ENCODE measurements at places on chromosomes 12 and 14.
A peak's percentile ranks its signal among the peaks of the same experiment; 100 is the strongest.

- no peak for DNase-seq
Observed at GRCh38 chr12:112103758-112104503, 4.7 kb downstream of the NAA25 start.

- DNase-seq: no peak
Observed at GRCh38 chr14:23125933-23126524, 7.0 kb upstream of the CEBPE start.

DNA sequence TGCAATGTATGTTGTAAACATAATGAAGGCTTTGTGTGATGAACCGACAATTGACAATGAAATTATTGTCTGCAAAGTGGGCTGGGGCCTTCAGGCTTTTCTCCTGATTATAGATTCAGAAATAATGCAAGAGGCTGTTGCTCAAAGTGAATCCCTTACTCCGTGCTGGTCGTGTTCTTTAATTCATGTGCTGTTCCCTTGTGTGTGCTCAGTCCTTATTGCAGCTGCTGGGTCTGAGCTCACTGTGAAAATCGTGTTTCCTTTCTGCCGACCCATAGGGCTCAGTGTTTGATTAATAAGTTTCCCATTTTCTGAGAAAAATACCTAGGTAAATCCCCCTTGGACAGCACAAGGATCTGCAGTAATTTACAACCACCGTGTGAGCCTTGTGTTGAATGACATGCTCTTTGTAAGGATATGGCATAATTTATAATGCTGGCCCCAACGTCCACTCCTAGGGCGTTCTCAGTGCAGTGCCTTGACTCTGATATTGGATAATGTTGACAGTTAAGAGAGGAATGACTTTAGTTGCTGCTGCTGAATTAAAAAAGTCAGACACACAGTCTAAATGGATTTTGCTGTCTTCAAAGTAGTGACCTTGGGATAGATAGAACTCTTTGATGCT, 81.6 kb downstream of the RGS6 start:
- no peak for DNase-seq

DNA sequence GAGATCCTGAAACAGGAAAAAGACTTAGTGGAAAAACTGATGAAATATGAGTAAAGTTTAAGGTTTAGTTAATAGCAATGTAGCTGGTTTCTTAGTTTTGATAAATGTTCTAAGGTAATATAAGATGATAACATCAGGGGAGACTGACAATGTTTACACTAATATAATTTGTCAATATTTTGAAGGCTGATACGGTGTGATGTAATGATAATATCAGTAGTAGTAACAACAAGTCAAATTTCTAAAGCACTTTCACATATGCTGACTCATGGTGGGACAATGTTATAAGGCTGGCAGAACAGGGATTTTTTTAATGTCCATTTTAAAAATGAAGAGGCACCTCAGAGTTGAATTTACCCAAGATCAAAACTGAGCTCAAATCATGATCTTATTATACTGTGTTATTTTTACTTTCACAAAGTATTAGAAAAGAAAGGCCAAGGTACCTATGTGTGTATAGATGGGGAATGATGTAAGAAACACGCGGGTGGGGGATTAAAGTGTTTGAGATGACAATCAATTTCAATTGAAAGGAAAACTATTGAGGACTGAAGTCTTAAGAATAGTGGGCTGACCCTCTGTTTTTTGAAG, 2.4 kb upstream of the FLRT2 start:
- no peak for DNase-seq

GRCh38 chr12:124551268-124552144, 15.9 kb downstream of the NCOR2 start:
- DNase-seq: no peak

DNA sequence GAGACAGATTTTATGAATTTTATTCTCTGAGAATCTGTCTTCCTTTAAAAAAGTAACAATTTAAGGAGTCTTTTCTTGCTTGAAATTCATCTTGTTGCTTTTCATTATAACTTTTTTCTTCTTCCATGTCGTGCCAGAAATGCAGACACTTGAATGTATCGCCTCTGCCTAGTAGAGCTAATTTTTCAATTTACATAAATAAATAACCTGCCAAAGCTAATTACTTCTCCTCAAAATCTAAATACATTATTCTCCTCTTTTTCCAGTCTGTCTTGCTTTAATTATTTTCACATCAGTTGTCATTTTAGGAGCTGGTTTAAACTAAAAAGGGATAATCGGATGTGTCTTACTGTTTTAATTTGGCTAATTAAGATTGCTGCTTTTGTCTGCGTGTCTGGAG, 711.1 kb upstream of the SEL1L start:
- DNase-seq: no peak

- DNase-seq: no peak
Observed at GRCh38 chr14:105005329-105005928, 15.5 kb downstream of the CDCA4 start.

DNA sequence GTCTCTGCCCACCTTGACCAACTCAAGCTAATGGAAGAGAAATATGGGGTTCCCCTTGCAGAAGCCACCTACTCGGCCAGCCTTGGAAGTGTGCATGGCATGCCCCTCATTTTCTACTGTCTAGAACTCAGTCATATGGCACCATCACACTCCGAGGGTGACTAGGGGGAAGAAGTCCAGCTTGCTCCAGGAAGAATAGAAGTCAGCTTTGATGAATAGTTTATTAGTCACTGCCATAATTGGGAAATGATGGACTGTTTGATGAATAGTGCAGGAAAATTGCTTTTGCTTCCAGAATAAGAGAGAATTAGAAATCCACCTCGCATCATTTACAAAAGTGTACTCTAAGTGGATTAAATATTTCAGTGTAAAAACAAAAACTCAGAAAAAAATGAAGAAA, 1030.6 kb downstream of the VRK1 start:
- DNase-seq: no peak

- DNase-seq: no peak
Observed at GRCh38 chr14:65142914-65143625, 40.8 kb upstream of the MAX start.

DNA sequence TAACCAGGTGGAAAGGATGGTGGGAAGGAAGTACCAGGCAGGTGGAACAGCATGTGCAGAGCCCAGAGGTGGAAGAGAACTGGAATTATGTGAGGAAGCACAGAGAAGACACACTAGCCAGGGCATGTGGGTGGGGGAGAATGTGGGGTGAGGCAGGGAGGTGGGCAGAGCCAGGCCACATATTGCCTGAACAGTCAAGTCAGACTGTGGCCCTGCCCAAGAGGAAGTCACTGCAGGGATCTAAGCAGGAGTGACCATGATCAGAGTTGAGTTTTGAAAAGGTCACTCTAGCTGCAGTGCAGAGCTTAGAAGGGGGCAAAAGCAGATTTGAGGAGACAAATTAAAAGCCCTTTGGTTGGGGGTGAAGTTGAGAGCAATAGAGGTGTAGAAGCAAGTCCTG, 114.0 kb upstream of the SLC38A2 start:
- DNase-seq: no peak

GRCh38 chr12:31369712-31370521, 44.0 kb upstream of the SINHCAF start:
- DNase-seq: no peak

- no peak for DNase-seq
Observed at GRCh38 chr12:81181691-81182090, 103.8 kb downstream of the ACSS3 start.

DNA sequence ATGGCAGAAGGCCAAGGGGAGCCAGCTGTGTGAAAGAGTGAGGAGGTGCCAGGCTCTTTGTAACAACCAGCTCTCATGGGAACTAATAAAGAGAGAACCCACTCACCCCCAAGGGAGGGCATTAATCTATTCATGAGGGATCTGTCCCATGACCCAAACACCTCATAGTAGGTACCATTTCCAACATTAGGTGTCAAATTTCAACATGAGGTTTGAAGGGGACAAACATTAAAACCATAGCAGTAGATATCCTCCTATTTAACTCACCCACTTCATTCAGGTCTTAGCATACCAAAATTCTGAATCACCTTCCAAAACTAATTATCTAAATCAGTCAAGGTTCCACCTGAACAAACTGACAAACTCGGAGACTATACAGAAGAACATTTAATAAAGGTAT, 75.3 kb downstream of the PPFIA2 start:
- DNase-seq: no peak

- no peak for DNase-seq
Observed at GRCh38 chr12:57836442-57837375, 9.8 kb downstream of the CTDSP2 start.

DNA sequence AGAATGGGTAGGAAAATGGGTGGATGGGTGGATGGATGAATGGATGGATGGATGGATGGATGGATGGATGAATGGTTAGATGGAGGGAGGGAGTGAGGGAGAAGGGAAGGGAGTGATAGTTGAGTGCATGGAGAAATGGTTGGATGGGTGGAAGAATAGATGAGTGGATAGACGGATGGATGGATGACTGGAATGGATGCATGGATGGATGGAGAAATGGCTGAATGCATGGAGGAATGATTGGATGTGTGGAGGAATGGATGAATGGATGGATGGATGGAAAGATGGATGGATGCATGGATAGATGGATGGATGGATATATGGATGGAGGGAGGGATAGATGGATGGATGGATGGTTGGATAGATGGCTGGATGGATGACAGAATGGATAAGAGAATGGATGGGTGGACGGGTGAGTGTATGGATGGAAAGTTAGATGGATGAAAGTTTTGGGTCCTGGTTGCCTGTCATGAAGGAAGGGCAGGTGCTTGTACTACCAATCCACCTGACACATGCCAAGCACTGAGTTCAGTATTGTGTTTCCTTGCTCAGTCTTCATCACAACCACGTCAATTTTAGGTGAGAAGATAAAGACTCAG, 286.5 kb upstream of the RTL1 start:
- DNase-seq: no peak

DNA sequence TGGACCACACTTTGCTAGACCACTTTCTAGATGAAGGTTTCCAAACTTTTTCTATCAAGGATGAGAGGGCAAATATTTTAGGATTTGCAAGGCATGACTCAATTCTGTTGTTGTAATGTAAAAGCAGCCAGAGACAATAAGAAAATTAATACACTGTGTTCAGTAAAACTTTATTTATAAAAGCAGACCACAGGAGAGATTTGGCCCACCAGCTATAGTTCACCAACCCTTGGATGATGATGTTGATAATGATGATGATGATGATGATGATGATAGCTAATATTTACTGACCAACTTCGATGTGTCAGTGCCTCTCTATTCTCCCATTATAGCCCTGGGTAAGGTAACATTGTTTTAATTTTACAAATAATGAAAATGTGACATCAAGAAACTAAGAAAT, 156.5 kb downstream of the BTG1 start:
- no peak for DNase-seq

GRCh38 chr14:38105106-38105702, 102.5 kb upstream of the SSTR1 start:
- no peak for DNase-seq

DNA sequence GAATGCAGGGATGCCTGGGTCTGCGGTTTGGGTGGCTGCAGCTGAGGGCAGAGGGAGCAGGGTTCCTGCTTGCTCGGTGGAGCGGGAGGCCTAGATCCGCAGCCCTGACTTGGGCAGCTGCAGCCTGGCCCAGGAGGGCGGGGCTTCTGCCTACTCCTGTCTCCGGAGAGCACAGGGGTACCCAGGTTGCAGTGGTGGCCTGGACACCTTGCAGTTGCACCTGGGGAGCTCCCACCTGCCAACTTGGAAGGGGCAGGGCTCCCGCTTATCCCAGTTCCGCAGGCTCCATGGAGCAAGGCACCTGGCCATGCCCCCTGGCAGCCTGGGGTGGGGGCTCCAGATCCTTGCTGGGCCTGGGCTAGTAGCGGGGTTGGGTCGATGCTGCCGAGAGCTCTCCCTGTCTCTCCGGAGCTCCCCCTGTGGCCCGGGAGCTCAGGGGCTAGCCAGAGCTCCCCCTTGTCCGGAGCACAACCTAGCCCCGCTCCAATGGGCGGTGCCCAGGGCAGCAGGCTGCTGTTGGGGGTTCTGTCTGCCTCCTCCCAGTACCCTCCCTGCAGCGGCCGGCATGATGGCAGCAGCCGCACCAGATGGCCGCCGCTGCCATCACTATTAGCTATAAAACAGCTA, 136.4 kb downstream of the PTPRR start:
- no peak for DNase-seq

GRCh38 chr12:41983856-41984255, 160.8 kb downstream of the GXYLT1 start:
- DNase-seq: no peak

DNA sequence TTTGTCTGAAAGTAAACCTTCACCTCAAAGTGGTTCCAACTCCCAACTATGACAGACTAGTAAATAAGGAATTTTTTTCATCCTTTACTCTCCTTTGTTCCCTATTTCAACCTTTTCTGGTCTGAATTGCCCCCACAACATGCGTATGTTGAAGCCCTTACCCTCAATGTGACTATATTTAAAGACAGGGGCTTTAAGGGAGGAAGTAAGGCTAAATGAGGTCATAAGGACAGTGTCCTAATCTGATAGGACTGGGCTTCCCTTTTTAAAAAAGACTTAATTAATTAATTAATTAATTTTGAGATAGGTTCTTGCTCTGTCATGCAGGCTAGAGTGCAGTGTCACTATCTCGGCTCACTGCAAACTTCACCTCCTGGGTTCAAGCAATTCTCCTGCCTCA, 86.3 kb downstream of the VCPKMT start:
- DNase-seq: no peak

DNA sequence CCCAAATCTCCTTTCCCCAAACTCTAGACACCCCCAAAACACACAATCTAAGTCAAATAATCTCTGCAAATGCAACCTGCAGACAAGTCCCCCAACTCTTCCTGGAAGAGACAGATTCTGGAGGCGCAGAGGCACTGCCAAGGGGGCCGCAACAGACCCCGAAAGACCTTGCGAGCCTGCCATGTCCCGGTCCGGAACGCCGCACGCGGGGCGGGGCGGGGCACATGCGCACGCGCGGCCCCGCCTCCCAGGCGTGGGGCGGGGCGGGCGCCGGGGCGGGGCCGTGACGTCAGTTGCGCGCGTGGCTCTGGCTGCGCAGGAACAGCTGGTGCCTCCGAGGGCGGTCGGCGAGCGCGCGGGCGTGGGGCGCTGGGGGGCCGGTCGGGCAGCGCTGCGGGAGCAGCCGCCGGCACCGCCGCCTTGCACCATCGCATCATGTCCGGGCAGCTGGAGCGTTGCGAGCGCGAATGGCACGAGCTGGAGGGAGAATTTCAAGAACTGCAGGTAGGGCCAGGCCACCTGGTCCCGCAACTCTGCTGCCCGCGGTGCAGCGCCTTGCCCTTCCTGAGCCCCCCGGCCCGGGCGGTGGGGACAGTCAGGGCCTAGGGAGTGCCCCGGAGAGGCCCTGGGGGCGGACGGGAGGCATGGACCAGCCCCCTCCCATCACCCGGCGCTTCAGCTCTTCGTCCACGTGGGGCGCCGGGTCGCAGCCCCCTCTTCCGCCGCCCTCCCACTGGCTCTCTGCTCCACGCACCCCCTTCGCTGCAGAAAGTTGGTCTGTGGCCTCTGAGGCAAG, at the start of gene TMEM120B:
Gene TMEM120B, plus strand, starts transcription at position 292 of the 796 bp plus-strand sequence. Its CDS starts 144 bp downstream, at position 436.
- DNase-seq: peak; percentile 80

- DNase-seq: no peak
Observed at GRCh38 chr12:4355156-4356040, 24.1 kb downstream of the FGF23 start.

DNA sequence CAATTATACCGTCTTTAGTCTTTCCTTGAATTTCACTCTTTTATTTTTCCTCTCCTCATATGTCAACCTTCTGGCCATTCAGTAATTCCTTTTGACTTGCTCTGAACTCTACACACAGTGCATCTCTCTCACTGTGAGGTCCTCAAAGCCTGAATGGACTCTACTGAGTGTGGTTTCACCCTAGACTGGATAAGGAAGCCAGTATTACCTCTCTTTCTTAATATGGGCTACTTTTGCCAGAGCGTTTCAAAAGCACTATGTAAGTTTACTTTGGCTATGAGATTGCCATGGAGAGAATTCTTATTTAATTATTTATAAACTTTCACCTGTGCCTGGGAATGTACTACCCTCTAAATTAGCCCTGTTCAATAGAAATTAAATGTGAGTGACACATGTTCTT, 343.5 kb upstream of the DDHD1 start:
- DNase-seq: no peak
